ENCODE measurements at places on chromosomes 13 and 19. TPM values are rescaled to one million over a fixed set of nuclear protein-coding genes. Genes with fewer than 3 reads are reported as not detected.

The SBSN gene
- not detected for polyA plus RNA-seq

The LHB gene
- not detected for polyA plus RNA-seq

The FGF9 gene
- polyA plus RNA-seq: 13.5 TPM

The SPC24 gene
- 7.2 TPM for polyA plus RNA-seq

The TBXA2R gene
- polyA plus RNA-seq: 1.3 TPM

The ZNF677 gene
- polyA plus RNA-seq: 27.8 TPM

The HSH2D gene
- polyA plus RNA-seq: 15.4 TPM

The LACC1 gene
- 12.6 TPM for polyA plus RNA-seq

The PPM1N gene
- 1.0 TPM for polyA plus RNA-seq

The SHC2 gene
- 48.2 TPM for polyA plus RNA-seq

The IGLON5 gene
- 3.1 TPM for polyA plus RNA-seq

The GARIN5A gene
- 2.7 TPM for polyA plus RNA-seq

The DPF1 gene
- polyA plus RNA-seq: 1.8 TPM

The TMEM238 gene
- 8.7 TPM for polyA plus RNA-seq

The CEACAM8 gene
- polyA plus RNA-seq: 0.03 TPM

The DEDD2 gene
- polyA plus RNA-seq: 30.7 TPM

The ZNF880 gene
- 17.5 TPM for polyA plus RNA-seq

The ZNF791 gene
- polyA plus RNA-seq: 19.0 TPM

The SIGLEC5 gene
- polyA plus RNA-seq: 0.18 TPM

The KIR2DL1 gene
- 0.27 TPM for polyA plus RNA-seq

The CD33 gene
- 5.4 TPM for polyA plus RNA-seq

The DACH1 gene
- polyA plus RNA-seq: 25.0 TPM

The ZNF835 gene
- 2.8 TPM for polyA plus RNA-seq

The EPN1 gene
- polyA plus RNA-seq: 153 TPM

The KIR2DL4 gene
- polyA plus RNA-seq: 0.94 TPM

The GIPR gene
- 8.1 TPM for polyA plus RNA-seq

The ATP1A3 gene
- polyA plus RNA-seq: 13.0 TPM

The SLC17A7 gene
- polyA plus RNA-seq: 0.19 TPM
